NCI-H2029 treated with DMSO at 0.1 percent for 48 hours (cell line): ENCODE measurements at places on chromosomes 16 and 17.

- no peak for DNase-seq
Measured at GRCh38 chr16:23040246-23040645, 109.0 kb downstream of the USP31 start.

DNA sequence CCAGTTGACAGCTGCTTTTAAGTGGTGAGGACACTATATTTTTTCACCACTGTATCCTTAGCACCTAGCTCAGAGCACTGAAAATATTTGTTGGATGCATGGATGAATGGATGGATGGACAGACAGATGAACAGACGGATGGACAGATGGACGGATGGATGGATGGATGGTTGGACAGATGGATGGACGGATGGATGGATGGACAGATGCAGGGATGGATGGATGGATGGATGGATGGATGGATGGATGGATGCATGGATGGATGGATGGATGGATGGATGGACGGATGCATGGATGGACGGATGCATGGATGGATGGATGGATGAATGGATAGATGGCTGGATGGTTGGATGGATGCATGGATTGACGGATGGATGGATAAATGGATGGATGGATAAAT lies 12.4 kb upstream of the SLC5A11 start:
- no peak for DNase-seq

DNA sequence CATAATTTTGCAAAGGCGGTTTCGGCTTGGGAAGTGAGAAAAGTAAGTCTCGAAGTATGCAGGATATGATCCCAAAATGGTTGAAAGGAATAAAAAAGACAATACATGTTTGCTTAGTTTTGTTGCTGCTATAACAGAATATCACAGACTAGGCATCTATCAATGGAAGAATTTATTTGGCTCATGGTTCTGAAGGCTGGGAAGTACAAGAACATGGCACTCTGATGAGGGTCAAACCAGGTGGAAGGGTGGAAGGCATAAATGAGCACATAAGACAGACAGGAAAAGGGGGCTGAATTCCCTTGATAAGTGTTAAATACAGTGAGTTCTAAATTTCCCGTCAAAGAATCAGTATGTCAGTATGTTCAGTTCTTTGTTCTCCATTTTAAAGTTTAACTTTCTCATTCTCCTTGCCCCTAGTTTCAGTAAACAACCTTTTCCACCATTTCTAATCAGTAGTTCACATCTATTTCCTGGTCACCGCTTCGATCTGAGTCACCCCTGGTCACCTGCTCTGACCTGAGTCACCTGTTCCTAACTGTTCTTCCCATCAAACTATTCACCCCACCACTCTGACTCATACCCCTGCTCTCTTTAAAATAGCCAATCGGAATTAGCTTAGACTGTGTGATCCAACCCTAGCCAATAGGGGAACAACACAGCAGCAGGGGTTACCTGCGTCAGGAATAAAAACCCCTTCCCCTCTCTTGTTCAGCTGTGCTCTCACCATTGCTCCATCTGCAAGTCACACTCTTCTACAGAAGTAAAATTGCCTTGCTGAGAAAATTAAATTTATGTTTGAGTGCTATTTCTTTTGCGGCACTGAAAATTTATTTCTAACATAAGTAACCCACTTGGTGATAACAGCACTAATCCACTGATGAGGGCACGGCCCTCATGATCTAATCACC lies 240.8 kb downstream of the STX8 start:
- no peak for DNase-seq

DNA sequence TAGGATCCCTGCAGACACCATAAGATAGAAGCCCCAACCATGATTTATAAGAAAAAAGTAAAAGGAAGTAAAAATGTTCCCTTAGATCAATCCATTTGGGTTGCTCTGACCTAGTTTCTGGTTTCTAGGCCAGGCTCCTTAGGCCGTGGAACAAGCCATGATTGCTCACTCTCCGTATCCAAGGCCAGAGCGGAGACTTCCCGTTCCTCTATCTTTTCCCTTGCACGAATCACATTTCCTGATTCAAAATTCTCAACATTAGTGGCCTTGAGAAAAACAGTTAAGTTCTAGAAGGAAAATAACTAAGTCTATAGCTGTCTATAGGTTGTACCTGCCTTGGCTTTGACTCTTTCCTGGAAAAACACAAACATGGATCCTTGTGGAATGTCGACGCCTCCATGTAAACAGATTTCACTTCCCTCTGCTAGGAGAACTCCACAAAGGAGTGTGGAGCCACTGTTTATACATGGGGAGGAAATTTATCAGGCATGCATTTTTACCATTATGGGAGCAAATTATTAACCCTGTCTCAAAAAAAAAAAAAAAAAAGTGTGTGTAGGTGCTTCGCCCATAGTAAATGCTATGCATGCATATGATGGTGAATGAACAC lies 149.6 kb downstream of the ZFHX3 start:
- no peak for DNase-seq

GRCh38 chr17:78239489-78239931 lies 8.1 kb downstream of the TMEM235 start:
- no peak for DNase-seq

- DNase-seq: no peak
Measured at GRCh38 chr16:23877107-23878070, 41.6 kb downstream of the PRKCB start.

DNA sequence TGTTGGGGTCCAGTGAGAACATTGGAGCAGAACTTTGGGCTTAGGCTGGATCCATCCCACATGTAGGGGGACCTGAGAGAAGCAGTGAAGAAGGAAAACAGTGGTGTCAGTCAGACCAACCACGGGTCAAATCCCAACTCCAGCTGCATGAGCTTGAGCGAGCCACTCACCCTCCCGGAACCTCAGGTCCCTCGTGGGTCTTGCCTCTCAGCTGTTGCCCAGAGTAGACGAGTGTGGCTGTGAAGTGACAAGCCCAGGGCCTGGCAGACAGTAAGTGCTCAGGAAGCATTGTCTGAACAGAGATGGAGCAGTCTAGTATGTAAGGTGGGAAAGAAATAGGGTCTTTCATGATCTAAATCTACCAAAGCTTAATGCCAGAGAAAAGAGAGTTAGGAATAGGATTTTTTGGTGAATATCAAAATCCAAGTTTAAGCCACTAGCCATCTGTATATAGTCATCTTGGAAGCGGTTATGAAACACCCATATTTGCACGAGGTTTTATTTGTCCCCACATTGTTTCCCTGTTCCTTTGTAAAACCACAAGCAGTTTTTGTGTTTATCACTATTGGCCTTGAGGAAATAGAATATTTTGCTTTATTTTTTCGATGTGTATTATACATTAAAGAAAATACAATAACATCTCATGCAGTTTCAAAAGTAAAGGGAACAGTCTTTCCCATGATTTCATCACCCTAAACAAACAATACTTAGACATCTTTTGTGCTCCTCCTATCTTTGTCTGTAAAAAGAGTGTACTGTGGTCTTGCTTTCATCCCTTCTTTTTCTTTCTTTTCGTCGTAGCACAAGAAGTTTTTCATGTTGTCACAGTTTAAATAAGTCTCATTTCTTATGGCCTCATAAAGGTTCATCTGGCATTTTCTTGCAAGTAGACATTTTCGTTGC lies 112.0 kb downstream of the CLEC16A start:
- no peak for DNase-seq

DNA sequence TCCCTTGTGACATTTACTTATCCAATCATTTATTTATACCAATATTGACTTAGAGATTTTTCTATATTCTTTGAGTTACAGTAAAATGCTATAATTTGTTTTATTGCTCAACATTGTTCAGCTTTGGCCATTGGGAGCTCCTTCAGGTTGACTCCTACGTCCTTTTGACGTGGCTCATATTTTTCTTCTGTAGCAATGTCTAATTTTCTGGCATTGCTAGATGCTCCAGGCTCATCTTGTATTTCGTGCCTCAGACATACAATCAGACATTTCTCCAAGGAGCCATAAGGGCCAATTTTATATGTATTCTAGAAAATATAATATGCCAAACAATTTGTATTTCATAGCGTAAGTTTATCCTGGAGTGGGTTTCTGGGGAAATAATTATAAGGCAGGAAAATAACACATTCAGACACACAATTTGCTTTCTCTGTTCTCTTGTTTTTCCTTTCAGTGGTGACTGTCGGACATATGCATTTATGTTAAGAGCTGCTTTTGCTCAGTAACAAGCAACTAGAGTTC lies 355.1 kb upstream of the MON1B start:
- DNase-seq: no peak

DNA sequence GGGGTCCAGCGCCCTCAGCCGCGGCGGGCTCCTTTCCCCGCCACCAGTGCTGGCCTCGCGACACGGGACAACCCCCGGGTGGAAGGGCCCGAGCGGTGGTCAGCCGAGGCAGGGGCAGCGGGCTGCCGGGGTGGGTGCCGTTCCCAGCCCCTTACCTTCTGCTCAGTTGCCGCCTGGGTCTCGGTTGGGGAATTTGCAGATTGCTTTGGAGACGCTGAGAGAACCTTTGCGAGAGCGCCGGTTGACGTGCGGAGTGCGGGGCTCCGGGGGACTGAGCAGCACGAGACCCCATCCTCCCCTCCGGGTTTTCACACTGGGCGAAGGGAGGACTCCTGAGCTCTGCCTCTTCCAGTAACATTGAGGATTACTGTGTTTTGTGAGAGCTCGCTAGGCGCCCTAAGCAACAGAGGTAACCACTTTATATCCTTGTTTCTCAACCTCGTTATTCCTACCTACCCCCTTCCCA lies 381 bp downstream of the CTNS start:
- no peak for DNase-seq

DNA sequence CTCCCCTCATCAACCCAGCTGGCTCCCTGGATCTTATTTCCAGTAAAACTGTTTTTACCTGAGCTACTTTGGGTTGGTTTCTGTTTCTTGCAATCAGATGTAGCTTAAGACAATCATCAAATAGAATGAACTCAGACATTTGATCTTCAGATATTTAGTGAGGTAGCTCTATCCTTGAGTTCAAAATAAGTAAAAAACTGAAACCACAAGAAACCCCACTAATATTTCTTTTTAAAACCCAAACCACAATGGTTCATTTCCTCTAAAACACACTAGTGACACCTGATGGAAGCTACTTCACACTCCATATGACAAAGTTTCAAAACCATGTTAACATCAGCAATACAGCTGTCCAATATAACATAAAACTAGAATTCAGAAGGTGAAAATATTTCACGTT lies 37.8 kb downstream of the CACNG1 start:
- DNase-seq: no peak

GRCh38 chr17:38721802-38722201 lies 8.3 kb upstream of the CISD3 start:
- no peak for DNase-seq

- DNase-seq: no peak
Measured at GRCh38 chr17:81479175-81480071, 33.2 kb downstream of the ACTG1 start.

- no peak for DNase-seq
Measured at GRCh38 chr16:72083778-72084404, 9.5 kb downstream of the TXNL4B start.

GRCh38 chr16:20598832-20599469 lies 22.8 kb upstream of the ACSM2B start:
- no peak for DNase-seq

GRCh38 chr16:35731341-35732040 lies 2272.1 kb downstream of the TP53TG3F start:
- no peak for DNase-seq

DNA sequence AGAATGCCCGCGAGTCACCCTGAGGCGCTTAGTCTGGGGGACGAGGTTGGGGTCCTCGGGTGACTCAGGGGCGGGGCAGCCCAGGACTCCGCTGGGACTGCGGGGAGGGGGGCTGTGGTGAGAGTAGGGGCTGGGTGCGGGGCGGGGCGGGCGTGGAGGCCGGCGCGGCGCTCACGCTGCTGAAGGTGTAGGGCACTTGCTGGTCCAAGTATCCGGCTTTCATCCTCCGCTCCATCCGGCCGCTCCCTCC lies 832 bp downstream of the ETV4 start:
- DNase-seq: no peak

DNA sequence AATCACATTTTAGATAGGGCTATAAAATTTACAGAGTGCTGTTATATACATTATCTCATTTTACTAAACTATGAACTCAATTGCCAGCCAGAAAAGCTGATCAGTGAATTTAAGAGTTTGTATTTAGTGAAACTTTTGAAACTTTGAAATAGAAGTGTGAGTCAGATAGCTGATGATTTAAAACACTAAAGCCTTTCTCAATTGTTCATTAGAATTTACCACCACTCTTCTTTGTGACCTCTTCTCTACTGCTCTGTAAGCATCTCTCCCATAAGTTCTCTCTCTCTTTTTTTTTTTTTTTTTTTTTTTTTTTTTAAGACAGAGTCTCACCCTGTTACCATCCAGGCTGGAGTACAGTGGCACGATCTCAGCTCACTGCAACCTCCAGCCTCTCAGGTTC lies 43.7 kb downstream of the GOSR1 start:
- DNase-seq: no peak

DNA sequence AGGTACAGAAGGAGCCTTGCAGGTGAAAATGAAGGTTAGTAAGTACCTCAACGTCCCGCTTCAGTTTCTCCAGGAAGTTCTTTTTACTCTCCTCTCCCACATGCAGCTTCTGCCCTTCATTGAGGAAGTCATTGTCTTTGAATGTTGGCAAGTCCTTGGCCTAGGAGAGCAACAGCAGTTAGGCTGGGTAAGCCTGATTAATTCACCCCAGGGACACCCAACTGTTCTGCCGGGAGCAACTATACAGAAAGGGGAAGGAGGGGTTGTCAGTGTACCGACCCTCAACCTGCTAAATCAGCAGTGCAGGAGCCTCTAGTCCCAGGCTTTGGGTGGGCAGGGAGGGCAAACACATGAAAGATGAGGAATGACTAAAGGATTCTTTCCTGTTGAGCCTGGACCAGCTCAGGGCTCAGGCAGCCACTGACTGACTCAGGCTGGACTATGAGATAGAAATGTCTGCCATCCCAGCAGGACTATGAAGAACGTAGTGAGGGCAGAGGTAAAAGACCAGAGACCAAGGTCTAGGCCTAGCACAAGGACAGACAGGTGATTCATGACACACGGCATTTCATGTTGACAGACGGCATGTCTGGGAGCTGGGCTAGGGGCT lies 21.6 kb downstream of the PIP4K2B start:
- no peak for DNase-seq
